ENCODE measurements at places on chromosomes 7 and 10. TPM values are rescaled to one million over a fixed set of nuclear protein-coding genes. Genes with fewer than 3 reads are reported as not detected.

The ANKRD1 gene
- 591 TPM for total RNA-seq

The BTBD16 gene
- 0.78 TPM for total RNA-seq

The GBF1 gene
- total RNA-seq: 49.7 TPM

The EPO gene
- not detected for total RNA-seq

The SCIN gene
- total RNA-seq: 0.69 TPM

The OR2A7 gene
- 0.21 TPM for total RNA-seq
